ENCODE measurements at places on chromosomes 2 and 18.

- DNase-seq: no peak
Measured at GRCh38 chr2:211176514-211177141, 620.2 kb downstream of the CPS1 start.

DNA sequence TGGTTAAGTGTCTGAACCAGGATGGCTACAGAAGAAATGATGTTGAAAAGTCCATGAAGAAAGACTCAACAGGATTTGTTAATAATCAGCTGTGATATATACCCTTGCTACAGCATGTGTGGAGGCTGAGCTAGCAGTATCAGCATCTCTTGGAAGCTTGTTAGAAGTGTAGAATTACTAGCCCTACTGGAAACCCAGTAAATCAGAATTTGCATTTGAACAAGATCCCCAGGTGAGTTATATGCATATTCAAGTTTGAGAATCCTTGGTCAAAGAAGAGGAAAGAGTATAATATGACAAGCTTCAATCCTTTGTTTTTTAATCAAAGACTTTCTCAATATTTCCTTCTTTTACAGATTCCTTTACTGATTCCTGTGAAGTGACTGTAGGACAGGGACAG lies 109.0 kb upstream of the KCNJ3 start:
- DNase-seq: no peak

- DNase-seq: no peak
Measured at GRCh38 chr18:10400534-10401307, 53.7 kb upstream of the APCDD1 start.

- DNase-seq: no peak
Measured at GRCh38 chr2:177397481-177398289, 5.1 kb downstream of the AGPS start.

- DNase-seq: no peak
Measured at GRCh38 chr2:159521272-159521671, 95.1 kb downstream of the BAZ2B start.

DNA sequence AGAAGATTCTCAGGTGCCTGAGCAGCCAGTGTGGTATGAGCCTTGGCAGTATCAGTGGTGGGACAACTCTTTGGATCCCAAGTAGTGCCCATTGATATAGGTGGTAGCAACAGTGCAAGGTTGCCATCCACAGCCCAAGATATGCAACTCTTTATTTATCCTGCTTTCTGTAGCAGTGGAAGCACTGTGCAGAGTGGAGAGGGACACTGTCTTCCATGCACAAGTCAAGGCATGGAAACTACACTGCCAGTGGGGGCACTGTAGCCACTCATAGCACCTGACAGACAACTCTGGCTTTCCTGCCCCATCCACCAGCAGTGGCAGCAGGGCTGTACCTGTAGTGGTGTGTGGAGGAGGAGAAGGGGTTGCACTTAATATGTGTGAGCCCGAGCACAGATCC lies 409.6 kb upstream of the TMEFF2 start:
- DNase-seq: no peak

GRCh38 chr2:75311993-75312392 lies 112.7 kb upstream of the TACR1 start:
- DNase-seq: no peak

GRCh38 chr2:97992836-97993825 lies 2.6 kb downstream of the TMEM131 start:
- DNase-seq: no peak

GRCh38 chr18:13240060-13240725 lies 21.6 kb downstream of the LDLRAD4 start:
- DNase-seq: no peak

DNA sequence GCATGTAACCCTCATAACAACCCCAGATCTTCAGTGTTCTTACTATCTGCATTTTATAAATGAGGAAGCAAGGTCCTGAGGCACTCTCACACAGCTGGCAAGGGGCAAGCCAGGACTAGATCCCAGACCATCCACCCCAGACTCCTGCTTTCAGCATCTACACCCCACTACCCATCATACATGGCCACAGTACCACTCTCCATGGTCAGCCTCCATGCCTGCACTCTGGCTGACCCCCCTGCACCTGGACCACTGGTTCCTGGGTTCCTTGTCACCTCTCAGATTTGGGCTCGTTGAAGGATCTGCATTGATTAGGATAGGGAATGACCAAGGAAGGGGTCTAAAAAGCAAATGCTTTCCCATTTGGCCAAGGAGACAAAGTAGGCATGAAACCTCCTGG lies 36.0 kb upstream of the TEX51 start:
- DNase-seq: no peak

- no peak for DNase-seq
Measured at GRCh38 chr2:214557884-214558283, 147.0 kb downstream of the VWC2L start.

- DNase-seq: no peak
Measured at GRCh38 chr2:229715895-229716507, 1.6 kb upstream of the DNER start.

DNA sequence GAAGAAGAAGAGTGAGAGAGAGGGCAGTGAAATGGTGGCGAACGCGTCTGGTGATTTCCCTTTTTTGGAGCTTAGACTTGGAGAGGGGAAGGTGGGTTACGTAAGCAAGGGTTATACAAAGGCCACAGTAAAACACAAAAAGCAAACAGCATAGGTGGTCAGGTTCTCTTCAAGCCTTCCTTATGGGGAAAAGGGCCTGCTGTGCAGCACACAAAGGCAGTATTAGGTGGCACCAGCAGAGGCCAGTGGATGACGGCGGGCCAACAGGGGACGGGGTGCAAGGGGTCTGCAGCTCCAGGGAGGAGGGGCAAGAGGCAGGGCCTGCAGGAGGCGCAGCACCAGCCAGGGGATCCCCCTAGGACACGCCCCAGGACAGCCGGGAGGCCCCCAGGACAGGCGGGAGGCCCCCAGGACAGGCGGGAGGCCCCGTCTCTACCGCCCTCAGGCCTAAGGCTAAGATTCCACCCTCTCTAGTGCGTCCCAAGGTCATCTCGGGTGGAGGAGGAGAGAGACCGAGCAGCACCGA lies 32.6 kb upstream of the NPC1 start:
- peak; percentile 6 for DNase-seq

DNA sequence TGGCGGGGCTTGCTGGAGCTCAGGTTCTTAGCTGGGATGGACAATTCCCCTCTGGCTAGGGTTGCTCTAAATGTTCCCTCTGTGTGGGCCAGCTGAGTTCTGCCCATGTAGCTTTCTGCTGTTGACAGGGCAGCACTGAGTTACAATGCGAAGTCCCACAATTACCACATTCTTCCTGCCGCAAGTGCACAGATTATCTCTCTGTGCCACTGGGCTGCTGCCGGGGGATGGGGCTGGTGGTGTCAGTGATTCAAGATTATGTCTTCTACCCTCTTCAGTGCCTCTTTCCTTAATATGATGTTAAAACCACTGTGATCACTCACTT lies 708.1 kb downstream of the SLC4A3 start:
- DNase-seq: no peak

GRCh38 chr2:227404585-227405271 lies 17.0 kb upstream of the SCYGR1 start:
- DNase-seq: no peak

GRCh38 chr2:120620025-120620793 lies 115.5 kb upstream of the GLI2 start:
- no peak for DNase-seq

GRCh38 chr2:14831458-14831857 lies 198.9 kb downstream of the LRATD1 start:
- no peak for DNase-seq

DNA sequence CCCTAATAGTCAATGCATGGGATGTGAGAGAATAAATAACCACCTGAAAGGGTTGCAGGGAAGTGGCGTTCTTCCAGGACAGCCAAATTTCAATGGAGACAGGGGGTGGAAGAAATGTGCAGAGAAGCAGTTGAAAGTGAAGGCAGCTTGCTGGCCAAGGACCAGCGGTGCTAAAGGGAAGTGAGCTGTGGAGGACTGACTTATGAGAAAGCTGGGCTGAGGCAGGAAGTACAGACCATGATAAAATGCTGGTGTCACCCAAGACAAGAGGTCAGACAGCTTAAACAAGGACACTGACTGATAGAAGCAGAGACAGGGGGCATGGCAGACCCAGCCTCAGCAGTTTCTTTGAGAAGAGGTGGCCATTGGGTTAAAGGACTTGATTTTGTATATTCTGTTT lies 106.7 kb downstream of the DTNB start:
- DNase-seq: no peak

GRCh38 chr2:202406445-202406978 lies 30.4 kb downstream of the BMPR2 start:
- no peak for DNase-seq

DNA sequence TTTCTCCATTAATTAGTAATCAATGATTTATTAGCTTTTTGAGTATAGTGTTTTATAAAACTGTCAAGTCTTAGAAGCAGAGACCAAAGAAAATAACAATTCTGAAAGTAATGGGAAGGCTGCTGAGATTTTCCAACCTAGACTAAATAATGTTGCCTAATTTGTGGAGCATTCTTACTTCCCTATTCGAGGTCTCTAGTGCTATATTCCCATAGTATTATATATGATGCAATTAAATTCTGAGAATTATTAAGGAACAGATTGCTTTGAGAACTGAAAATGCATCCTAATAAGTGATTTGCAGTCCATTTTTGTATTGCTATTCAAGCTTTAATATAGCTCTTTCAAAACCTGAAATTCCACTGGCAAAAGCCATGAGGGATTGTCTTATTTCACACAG lies 27.7 kb upstream of the DOCK10 start:
- DNase-seq: no peak

GRCh38 chr2:57432528-57432927 lies 614.1 kb upstream of the VRK2 start:
- DNase-seq: no peak

GRCh38 chr2:28704621-28705020 lies 47.0 kb upstream of the PPP1CB start:
- no peak for DNase-seq

GRCh38 chr2:27705851-27706622 lies 42.3 kb downstream of the SLC4A1AP start:
- peak; percentile 34 for DNase-seq

- DNase-seq: no peak
Measured at GRCh38 chr2:1804865-1805264, 60.5 kb upstream of the PXDN start.

DNA sequence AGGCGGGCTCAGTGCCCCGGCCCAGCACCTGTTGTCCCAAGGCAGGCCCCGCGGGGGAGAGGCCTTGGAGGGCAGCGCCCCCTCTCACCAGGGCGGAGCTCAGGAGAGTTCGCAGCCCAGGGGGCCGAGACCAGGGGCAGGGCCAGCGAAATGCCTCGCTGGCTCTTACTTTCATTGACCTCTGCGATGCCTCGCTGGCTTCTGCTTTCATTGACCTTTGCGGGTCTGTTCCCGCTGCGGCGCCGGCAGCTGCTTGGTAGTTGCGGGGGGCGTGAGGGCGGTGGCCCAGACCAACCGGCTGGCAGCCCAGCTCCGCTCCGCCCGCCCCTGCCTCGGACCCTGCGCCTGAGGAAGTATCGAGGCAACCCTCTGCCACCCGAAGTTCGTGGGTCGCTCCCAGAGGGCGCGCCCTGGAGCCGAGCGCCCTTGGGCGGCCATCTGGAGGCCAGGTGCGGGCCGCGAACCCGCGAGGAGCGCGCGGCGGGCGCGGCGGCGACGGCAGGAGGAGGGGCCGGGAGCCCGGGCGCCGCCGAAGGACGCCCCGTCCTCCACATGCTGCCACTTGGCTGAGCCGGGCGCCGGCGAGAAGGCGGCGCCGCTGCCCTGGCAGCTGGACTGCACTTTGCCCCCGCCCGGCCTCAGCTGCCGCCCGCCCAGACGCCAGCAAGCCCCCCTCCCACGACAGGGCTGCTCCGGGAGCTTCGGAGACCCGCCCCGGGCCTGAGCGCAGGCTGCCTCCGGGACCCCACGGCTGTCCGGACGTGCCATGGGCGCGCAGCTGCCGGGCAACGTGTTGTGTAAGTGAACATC lies 118.0 kb upstream of the MSTN start:
- no peak for DNase-seq

- no peak for DNase-seq
Measured at GRCh38 chr18:11005528-11005927, 143.8 kb downstream of the PIEZO2 start.
